ENCODE measurements at places on chromosomes 12 and 14. TPM values are rescaled to one million over a fixed set of nuclear protein-coding genes. Genes with fewer than 3 reads are reported as not detected.

OR4E2 gene
- polyA plus RNA-seq: not detected

AQP5 gene
- 0.99 TPM for polyA plus RNA-seq

OVCH1 gene
- not detected for polyA plus RNA-seq

FOXM1 gene
- 1.3 TPM for polyA plus RNA-seq

KRT72 gene
- polyA plus RNA-seq: not detected

GRCh38 chr14:85010186-85010585, 519.8 kb upstream of the FLRT2 start:
- no peaks in the 10 kb centered on the region for H3K27me3 ChIP-seq

DNA sequence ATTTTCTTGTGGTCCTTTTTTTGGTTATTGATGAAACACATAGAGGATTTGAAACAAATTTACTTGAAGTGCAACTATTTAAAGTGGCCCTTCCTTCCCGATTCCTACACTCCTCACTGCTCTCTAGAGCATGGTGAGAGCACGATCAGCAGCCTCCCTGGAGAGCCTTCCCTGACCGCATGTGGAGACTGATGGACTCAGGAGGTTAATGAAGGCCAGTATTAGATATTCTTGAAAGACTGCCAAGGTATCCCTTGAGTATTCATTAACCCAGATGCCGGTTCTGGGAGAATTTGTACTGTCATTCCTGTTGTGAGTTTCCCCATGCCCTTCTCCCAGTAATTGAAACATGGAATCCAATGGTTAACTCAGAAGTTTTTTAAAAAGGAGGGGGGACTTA, 102.8 kb upstream of the FGD4 start:
- no peaks in the 10 kb centered on the region for H3K27me3 ChIP-seq
- H3K4me1 ChIP-seq: no peaks in the 10 kb centered on the region
- H3K36me3 ChIP-seq: no peaks in the 10 kb centered on the region
- no peak for DNase-seq
- no peak overlapping the region for H3K4me3 ChIP-seq

DNA sequence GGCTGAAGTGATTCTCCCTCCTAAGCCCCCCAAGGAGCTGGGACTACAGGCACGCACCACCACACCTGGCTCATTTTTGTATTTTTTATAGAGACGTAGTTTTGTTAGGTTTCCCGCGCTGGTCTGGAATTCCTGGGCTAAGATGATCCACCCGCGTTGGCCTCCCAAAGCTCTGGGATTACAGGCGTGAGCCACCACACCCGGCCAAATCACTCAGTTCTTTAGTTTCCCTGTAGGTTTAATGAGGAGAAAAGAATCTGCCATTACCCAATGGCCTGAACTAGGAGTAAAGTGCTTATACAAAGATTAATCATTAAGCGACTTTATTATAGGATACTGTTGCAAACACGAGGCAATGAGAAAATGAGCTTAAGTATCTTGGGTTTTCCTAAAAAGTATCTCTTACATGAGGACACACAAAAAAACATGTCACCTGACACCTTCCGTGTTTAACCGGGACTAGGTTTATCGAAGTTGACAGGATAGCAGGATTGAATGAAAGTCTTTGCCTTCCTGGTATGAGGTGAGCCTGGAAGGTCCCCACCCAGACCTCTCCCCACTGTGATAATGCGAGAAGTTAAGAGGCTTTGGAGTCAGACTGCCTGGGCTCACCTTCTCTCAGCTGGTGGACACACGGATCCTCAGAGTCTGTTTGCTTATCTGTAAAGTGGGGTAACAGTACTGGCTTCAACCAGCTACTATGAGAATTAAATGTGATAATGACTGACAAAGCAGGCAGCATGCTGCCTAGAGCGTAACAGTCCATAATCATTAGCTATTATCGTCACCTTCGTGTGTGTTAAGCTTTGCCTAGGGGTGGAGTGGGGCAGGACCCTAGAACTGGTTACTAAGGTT, 133.5 kb upstream of the KRAS start:
- H3K27ac ChIP-seq: peak overlapping the region; percentile 99
- no peaks in the 10 kb centered on the region for H3K27me3 ChIP-seq

GRCh38 chr14:101508948-101509729, 52.2 kb upstream of the DIO3 start:
- no peak for DNase-seq
- H3K4me3 ChIP-seq: no peak overlapping the region
- H3K36me3 ChIP-seq: no peaks in the 10 kb centered on the region
- no peaks in the 10 kb centered on the region for H3K27me3 ChIP-seq
- H3K4me1 ChIP-seq: no peaks in the 10 kb centered on the region
- H3K27ac ChIP-seq: no peak overlapping the region

DNA sequence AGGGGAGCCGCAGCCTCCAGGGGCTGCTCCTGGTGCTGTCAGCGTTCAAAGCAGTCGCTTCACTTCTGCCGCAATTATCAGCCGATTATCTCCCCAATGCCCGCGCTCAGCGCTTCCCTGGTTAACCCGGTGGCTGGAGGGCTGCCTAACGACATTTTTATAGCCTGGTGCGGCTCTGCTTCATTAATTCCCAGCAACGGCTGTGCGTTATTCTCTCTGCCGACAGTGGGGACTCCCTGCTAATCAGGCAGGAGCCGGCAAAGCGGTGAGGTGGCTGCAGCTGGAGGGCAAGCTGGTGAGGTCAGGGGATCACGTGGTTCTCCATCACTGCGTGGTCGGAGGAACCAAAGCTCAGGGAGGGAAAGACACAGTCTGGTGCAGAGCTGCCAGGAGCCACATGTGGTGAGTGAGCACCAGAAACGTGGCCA, 62.9 kb downstream of the GLRX5 start:
- no peaks in the 10 kb centered on the region for H3K36me3 ChIP-seq
- H3K4me3 ChIP-seq: no peak overlapping the region
- peak; percentile 88 for DNase-seq
- peaks cover 4% of the 10 kb centered on the region for H3K4me1 ChIP-seq

- H3K4me1 ChIP-seq: no peaks in the 10 kb centered on the region
- H3K36me3 ChIP-seq: no peaks in the 10 kb centered on the region
- no peak overlapping the region for H3K4me3 ChIP-seq
Observed at GRCh38 chr12:14700935-14701334, 4.5 kb upstream of the GUCY2C start.

DNA sequence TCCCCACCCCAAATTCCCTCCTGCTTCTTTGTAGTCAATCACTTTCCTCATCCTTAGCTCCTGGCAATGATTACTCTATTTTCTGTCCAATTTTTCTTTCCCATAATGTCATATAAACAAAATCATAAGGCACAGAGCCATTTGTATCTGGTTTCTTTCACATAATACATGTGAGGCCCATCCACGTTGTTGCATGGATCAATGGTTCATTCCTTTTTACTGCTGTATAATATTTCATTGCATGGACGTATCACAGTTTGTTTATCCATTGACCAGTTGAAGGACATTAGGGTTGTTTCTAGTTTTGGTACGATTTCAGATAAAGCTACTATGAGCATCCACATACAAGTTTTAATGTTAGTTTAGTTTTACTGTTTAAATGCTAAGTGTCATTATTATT, 13.7 kb upstream of the MED13L start:
- DNase-seq: no peak
- H3K27ac ChIP-seq: no peak overlapping the region
- no peaks in the 10 kb centered on the region for H3K4me1 ChIP-seq
- H3K36me3 ChIP-seq: no peaks in the 10 kb centered on the region
- H3K4me3 ChIP-seq: no peak overlapping the region
- H3K27me3 ChIP-seq: no peaks in the 10 kb centered on the region

- H3K27ac ChIP-seq: no peak overlapping the region
- peak; percentile 38 for DNase-seq
- peak overlapping the region; percentile 42 for H3K4me3 ChIP-seq
Observed at GRCh38 chr12:46830731-46831334, 5.0 kb upstream of the SLC38A4 start.

DNA sequence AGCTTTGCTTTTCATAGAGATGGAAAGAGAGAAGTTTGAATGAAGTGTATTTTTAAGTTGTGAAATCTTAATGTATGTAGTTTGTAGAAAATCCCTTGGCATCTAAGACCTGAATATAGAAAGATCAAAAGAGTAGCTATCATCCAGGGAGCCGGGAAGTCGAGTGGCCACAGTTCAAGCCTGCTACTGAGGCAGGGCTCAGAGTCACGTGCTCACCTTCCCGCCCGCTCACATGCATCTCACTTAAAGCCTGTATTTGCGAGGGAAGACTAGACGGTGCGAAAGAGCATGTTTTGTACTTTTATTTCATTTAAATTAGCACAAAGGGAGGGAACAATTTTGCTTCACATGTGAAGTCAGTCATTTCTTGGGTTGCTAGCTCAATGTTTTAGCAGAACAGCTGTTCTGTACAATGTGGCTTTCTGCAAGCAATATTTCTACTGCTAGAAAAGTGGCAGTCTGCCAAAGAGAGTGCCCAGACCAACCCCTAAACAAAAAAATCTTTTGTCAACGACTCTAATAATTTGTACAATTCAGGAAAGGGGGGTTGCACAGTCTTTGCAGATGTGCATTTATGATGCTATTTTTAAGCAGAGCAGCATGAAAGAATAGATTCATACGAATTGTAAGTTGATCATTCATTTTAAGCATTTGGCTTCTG, 290.7 kb downstream of the NPAS3 start:
- DNase-seq: no peak
- H3K27me3 ChIP-seq: no peaks in the 10 kb centered on the region
- no peak overlapping the region for H3K4me3 ChIP-seq

GRCh38 chr12:76276499-76277151, 71.6 kb downstream of the BBS10 start:
- no peak for DNase-seq
- no peak overlapping the region for H3K4me3 ChIP-seq
- H3K36me3 ChIP-seq: no peaks in the 10 kb centered on the region
- no peaks in the 10 kb centered on the region for H3K27me3 ChIP-seq
- no peaks in the 10 kb centered on the region for H3K4me1 ChIP-seq

DNA sequence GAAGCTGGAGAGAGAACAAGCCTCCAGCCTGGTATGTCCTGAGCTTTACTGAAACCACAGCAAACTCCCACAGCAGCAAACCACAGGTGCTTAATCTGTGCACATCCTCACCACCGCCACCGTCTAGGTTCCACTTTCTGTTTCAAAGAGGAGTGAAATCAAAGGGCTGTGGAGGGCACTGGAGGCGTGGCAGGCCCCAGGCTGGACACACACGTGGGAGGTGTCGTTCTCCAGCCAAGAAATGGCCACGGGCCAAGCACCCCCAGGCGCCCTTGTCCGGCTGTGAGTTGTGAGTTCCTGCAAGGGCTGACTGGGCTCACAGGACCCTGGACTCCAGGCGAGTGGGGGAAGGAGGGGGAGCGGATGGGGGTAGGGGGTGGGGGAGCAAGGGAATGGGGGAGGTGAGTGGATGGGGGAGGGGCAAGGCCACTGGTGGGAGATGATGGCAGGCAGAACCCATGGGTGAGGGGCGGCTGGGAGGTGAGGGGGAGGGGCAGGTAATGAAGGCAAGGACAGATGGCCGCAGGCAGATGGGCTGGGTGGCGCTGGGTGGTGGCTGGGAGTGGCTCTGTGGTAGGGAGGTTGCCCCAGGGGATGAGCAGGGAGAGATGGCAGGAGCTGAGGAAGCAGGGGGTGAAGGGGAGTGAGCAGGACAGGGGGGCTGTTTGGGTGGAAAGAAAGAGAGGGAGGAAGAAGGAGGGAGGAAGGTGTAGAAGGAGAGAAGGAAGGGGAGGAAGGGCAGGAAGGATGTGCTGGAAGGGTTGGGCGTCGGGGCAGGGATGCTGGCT, 86.7 kb downstream of the NCOR2 start:
- H3K4me3 ChIP-seq: no peak overlapping the region
- H3K27me3 ChIP-seq: no peaks in the 10 kb centered on the region
- peaks cover 20% of the 10 kb centered on the region for H3K4me1 ChIP-seq

GRCh38 chr14:33962016-33962415, 11.1 kb upstream of the EGLN3 start:
- no peaks in the 10 kb centered on the region for H3K27me3 ChIP-seq
- H3K4me3 ChIP-seq: no peak overlapping the region
- no peak overlapping the region for H3K27ac ChIP-seq
- no peaks in the 10 kb centered on the region for H3K4me1 ChIP-seq
- no peak for DNase-seq
- H3K36me3 ChIP-seq: no peaks in the 10 kb centered on the region

GRCh38 chr14:44712024-44712815, 205.1 kb upstream of the FSCB start:
- no peak overlapping the region for H3K4me3 ChIP-seq
- DNase-seq: peak; percentile 63
- no peak overlapping the region for H3K27ac ChIP-seq
- no peaks in the 10 kb centered on the region for H3K27me3 ChIP-seq
